ENCODE measurements at places on chromosomes 3 and 15. TPM values are rescaled to one million over a fixed set of nuclear protein-coding genes. Genes with fewer than 3 reads are reported as not detected.

LRRC28 gene
- 30.9 TPM for total RNA-seq

ITGA11 gene
- not detected for total RNA-seq

ALG1L2 gene
- total RNA-seq: 2.8 TPM

IL17RC gene
- total RNA-seq: not detected

ERC2 gene
- not detected for total RNA-seq

TNFAIP8L3 gene
- total RNA-seq: not detected

LDHAL6B gene
- not detected for total RNA-seq

GCSAM gene
- total RNA-seq: 247 TPM

ARRDC4 gene
- total RNA-seq: not detected

IGDCC3 gene
- total RNA-seq: not detected

SERPINI2 gene
- total RNA-seq: not detected

GOLGA6D gene
- total RNA-seq: not detected
